NCI-H82 (cell line): ENCODE measurements at places on chromosomes 1 and 21.
A peak's percentile ranks its signal among the peaks of the same experiment; 100 is the strongest.

GRCh38 chr1:51328279-51328678, 2.1 kb downstream of the TTC39A start:
- DNase-seq = no peak

- no peak for DNase-seq
Observed at GRCh38 chr1:49240709-49241221, 464.1 kb upstream of the BEND5 start.

DNA sequence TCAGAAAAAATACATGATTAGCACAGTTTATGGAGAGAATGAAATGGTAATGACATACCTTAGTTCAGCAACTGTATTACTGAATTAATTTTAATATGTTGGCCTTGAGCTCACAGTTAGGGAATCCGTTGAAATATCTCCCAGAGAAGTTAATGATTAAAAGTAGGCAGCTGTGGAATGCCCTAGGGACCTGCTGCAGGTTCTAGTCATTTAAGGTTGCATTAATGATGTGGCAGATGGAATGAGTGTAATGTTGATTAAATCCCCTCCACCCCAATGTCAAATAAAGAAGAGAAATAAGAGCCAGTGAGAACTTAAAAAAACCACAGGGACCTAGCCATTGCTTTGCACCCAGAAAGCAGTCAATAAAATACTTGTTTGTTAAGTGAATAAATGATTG, 40.3 kb upstream of the TRIM45 start:
- peak; percentile 85 for DNase-seq

DNA sequence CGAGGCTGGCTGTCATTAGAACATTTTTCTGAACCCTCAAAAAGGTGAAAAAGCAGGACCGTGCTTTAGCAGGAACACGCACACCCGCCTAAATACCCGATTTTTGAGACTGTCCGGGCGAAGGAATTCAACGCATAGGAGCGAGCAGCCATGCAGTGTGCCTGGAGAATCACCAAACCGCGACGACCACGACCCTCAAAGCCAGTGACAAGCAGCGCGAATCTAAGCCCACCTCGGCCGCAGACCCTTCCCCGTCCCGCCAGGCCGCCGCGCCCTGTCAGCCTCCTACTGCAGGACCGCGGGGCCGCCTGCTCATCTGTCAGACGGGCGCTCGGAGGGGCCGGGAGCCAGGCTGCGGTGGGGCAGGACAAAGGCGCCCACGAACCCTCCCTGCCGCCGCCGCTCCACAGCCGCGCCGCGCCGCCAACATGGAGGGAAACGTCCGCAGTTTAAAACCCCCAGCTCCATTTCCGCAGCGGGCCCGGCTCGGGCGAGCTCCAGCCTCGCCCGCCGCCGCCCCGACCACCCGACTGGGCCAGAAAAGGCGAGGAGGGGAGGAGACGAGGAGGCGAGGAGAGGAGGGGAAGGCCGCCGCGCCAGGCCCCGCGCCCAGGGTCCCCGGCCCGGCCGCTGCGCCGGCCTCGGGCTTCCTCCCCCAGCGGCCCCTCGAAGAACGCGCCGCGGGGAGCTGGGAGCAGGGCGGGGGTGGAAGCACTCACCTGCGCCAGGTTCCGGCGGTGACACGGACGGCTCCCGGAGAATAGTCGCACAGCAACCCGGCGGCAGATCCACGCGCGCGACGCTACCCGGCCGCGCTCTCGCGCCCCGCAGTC, at the start of gene LBR:
Gene LBR (minus strand): TSS at position 804 of the 833 bp plus-strand sequence. CDS start 3,963 bp downstream, outside the sequence.
- peak; percentile 69 for DNase-seq

DNA sequence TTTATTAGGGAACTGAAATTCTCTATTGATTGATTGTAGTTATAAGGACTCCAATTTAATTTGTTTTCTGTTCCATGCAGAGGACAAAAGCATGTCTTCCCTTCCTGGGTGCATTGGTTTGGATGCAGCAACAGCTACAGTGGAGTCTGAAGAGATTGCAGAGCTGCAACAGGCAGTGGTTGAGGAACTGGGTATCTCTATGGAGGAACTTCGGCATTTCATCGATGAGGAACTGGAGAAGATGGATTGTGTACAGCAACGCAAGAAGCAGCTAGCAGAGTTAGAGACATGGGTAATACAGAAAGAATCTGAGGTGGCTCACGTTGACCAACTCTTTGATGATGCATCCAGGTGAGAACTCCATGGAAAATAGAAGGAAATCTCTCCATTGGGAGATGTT, 1.5 kb downstream of the SETDB1 start:
- DNase-seq = no peak

DNA sequence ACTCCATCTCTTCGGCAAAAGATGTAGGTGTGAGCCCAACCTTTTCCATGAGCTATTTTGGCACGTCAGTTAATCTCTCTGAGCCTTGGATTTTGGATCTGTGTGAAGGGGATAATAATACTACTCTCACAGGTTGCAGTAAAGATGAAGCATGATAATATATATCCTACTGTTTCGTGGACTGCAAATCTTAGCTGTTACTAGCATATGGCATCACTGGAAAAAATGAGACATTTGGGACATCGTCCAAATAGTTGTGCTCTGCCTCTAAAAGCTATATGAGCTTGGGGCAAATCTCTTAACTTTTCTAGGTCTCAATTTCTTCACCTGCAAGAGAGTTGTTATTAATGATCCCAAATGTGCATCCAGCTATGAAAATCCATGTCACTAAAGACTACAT, 147.4 kb upstream of the ZRANB2 start:
- DNase-seq = no peak

DNA sequence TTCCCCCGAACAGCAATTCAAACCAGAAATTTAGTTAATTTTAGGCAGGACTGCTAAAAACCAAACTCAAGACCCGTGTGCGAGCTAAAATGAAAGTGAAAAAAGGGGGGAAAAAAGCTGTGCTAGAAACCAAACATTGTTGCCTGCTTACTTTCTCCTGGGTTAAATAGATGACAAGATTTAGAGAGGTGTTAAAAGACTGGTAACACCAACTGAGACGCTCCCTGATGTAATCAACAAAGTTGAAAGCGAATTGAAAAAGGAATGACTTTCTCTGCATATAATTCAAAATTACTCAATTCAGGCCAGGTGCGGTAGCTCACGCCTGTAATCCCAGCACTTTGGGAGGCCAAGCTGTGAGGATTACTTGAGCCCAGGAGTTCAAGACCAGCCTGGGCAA, 6.8 kb downstream of the CDCA8 start:
- DNase-seq = no peak

DNA sequence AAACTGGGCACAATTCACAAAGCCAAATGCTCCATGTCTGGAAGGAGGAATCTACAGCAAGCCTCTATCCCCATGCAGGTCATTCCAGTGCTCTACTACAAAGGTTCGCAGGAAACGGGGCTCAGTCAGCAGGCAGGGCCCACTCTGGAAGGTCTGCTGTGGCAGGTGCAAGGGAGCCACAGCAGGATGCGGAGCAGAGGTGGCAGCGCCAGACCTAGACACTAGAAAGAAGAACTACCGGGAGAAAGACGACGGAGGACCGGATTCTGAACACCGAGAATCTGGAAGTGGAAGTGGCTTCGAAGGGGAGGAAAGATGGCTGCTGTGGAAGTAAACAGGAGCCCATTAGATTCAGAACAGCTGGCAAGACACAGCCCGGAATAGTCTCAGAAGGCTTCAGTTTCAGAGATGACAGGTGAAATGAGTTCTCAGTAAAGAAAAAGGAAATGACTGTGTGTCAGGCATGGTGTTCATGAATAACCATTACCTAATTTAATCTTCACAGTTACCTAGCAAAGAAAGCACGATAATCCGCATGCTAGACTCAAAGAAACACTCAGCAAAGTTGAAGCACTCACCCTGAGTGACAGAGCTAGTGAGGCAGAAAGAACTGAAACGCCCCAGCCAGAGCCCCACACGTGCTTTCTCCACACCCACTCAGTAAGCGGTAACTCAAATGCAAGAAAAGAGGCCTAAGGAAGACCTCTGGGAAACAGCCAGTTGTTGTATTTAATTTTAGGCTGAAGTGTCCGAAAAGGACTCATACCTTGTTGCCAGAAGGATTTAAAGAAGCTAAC, 21.4 kb downstream of the SETD4 start:
- no peak for DNase-seq

DNA sequence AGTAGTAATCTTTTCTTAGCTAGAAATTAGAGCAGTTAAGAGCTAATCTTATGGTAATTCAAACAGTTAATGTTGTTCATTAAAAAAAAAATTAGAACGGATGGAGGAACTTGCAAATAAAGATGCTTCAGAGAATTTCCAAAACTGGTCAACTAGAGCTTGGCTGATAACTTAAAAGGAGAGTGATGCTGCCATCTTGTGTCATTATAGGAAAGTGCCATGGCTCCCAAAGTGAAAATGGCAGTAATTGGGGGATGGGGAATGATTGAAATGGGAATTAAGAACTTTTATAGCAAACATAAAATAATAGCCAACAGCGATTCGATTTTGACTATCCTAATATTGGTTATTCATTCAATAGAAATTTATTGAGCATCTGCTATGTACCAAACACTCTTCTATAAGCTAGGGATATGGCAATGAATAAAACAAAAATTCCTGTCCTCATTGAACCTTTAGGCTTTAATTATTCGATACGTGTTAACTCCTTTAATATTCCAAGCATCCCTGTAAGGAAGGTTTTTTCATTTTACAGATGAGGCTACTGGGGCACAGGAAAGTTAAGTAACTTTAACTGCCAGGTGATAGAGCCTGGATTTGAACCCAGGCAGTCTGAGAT, 5.7 kb upstream of the PLPP3 start:
- peak; percentile 78 for DNase-seq

DNA sequence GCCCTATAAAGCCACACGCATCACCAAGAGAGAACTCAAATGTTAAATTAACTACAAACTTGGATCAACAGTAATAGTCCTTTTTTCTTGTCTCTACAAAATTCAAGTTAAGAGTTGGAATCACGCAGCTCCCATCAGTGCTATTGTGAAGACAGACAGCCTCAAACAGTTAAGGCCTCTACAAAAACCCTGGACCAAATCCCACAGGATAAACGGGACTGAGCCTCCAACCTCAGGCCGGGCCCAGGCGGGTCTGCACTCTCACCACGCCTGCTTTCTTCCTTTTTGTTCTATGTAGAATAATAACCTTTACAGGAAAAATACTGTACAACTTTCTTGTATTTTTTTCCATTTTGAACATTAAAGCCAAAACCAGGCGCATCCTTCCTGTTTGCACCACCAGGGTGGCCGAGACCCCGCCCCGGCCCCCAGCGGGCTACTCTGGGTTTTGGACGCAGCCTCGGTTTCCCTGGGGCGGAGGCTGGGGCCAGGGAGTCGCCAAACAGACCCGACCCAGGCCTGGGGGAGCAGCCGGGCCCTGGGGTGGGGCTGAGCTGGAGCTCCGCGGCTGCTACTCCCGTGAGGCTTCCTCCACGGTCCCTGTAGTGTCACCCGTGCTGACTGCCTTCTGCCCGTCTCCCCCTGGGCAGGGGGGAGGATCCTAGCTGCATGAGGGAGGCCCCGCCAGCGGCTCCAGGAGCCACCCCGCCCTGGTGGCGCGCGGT, 158.4 kb downstream of the CASZ1 start:
- DNase-seq = no peak

DNA sequence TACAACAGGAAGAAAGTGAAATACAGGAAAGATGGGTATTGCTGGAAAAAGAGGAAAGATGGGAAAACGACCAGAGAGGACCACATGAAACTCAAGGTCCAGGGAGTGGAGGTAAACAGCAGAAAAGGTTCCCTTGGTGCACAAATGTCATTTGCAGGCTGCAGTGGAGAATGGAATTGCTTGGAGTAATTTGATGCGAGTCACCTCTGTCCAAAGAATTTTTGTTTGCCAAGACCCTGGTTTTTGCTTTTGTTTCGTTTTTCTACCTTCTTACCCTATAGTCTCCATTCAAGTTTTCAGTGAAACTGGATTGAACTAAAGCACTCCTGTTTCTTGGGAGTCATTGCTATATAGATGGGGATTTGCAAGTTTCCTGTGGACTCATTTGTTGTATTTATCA, 464.3 kb downstream of the CAMTA1 start:
- no peak for DNase-seq

- DNase-seq = peak; percentile 44
Observed at GRCh38 chr1:47229886-47230691, 1.9 kb downstream of the TAL1 start.

GRCh38 chr1:230633469-230633868, 8.8 kb upstream of the COG2 start:
- peak; percentile 82 for DNase-seq

DNA sequence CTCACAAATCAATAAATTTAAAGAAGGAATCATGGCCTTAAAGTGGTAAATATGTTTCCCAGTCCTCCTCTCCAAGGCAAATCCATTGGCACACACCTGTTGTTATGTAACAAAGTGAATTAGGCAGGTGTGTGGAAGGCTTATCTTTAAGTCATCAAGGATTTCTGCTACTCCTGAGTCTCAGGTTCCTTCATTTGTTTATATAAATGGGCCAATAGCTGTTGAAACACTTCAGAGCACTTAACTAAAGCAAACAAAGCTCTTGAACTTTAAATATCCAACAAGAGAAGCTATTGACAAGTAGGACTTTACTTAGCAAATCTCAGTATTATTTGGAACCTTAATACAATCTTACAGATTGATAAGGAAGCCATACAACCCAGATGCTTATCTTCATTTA, 99.3 kb upstream of the ESRRG start:
- DNase-seq = peak; percentile 54

GRCh38 chr1:99348397-99349132, 84.3 kb downstream of the PLPPR4 start:
- DNase-seq = peak; percentile 59
